Activated naive CD4-positive, alpha-beta T cell treated with anti-CD3 and anti-CD28 coated beads, Interleukin-2, amount 50 U/mL, for 16 hours (primary cell): ENCODE measurements at places on chromosomes 11 and 22.

- DNase-seq: no peak
These were observed 2.9 kb downstream of the MIOX start for GRCh38 chr22:50489363-50490243.

DNA sequence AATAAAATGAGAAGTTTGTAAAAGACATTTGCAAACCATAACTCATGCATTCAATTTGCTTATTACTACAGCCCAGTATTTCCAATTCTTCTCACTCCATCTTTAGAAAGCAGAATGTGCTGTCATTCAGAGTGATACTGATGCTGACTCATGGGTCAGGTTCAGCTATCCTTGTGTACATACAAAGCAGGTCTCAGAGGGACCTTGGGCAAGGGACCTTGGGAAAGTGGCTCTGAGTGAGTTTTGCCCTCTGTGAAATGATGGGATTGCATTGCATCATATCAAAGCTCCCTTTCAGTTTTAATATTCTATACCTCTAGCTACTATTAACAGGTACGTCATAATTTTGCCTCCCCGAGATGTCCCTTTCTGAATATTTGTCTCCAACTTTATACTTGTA, 848.7 kb downstream of the OPCML start:
- no peak for DNase-seq

DNA sequence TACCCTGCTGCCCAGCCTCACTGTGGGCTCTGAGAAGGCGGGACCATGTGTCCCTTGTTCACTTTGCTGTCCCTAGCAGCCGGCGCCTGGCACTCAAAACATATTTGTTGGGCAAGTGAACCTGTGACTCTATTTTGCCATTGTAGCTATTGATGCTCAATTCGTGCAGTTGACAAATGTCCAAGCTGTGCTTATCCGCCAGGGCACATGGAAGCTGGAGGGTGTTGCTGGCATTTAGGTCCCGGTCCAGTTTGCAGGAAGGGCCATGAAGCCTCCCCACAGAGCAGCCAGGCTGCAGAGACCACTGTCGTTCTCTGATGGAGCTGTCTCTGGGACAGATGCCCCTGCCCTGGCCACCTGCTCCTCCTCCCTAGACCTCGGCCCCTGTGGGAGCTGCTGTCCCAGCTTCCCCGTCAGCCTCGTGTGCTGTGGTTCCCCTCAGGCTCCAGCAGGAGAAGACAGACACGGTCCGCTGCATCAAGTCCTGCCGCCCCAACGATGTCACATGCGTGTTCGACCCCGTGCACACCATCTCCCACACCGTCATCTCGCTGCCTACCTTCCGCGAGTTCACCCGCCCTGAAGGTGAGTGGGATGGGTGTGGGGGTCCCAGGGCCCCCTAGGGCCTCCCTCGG, 71.5 kb downstream of the FBLN1 start:
- no peak for DNase-seq

DNA sequence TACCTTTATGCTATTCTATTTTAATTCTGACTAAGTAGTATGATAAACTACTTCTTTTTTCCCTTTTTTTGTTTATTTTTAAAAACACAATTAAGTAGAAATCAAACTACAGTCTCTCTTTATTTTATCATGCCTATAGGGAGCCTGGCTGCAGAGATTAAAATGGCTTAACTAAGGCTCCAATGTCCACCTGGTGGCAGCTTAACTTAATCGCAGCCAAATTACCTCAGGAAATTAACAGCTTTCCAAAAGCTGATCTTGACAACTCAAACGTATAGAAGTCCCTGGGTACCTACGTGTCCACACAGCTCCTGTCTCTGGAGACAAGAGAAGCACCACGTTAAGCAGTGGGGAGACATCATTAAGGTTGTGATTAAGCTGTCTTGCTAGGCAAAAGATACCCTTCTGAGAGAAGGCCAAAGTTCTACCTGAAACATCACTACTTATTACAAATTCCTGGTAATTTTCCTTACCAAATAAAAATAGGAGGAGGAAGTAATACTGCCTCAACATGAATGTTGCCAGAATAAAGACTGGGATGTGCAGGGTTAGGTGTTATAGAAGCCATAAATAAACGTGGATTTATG, 63.2 kb upstream of the SNX19 start:
- no peak for DNase-seq

DNA sequence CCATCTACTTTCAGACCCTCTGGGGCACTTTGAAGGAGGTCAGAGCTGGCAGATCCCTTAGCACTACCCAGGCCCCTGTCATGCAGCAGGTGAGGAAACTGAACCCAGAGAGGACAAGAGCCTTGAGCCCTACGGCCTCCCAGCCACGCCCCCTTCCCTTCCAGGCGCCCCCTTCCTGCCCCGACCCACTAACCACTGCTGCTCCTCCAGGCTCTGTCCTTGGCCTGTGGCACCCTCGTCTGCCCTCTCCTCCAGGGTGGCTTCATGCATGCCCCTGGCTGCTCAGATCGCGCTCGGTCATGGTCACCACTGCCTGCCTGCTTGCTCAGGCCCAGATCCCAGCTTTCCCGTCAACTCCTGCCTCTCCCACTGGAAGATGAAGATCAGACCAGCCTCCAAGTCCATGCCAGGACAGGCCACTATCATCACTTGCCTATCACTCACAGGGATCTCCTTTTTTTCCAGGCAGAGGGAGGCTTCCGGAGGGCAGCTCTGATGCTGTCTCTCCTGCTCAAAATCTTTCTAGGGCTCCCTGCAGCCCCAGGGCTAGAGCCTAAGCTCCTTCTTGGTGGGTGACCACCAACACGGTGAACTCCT, 30.7 kb downstream of the ELFN2 start:
- DNase-seq: no peak

DNA sequence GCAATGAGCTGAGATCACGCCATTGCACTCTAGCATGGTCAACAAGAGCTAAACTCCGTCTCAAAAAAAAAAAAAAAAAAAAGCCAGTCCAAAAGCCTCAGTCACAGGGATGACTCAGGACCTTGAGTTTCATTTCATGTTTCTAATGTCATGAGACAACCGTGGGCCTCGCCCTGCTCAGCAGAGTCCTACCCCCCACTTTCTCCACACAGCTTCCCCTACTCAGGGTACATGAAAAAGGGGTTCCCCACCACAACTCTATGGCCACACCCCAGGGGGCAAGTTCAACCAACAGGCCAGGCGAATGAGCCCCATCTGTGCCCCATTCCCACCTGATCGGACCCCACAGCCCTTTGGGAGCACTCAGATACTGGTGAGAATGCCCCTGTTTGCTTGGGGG, 24.3 kb upstream of the ADA2 start:
- no peak for DNase-seq

GRCh38 chr11:36567694-36568093, at the start of gene RAG1:
Gene RAG1 (plus strand): TSS chr11:36568007. CDS start chr11:36573305, 5,298 bp downstream.
- DNase-seq: no peak

DNA sequence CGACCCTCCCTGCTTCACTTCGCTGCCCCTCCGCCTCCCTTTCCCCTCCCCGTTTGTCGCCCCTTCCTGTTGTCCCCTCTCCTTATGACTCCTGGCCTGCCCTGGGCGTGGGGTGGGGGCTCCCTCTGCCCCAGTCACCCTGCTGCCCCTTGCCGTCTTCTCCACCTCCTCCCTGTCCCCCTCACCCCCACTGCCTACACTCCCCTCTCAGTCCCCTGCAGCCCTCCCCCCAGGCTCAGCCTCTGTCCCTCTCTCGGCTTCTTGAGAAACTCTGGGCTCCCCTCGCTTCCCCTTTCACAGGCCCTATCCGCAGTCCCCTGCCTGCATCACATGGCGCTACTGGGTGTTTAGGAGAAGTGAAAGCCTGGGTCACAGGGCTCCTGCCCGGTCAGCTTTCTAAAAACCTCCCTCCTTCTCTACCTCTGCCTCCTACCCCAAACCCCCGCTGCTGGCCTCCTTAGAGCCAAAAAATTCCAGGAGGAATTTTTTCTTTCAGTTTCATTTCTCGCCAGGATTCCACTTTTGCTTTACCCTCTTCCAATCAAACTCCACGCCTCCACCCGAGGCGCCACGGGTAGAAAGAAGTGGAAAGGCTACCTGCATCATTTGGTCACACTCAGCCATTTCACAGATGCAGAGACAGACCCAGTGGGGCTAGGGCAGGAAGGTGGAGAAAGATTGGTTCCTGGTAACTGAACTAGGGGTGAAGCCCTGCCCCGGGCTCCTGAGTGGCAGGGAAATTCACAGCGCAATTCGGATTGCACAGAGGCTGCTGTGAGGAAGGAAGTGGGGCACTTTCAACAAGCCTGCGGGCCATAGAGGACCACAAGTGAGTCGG, at the start of gene SLC15A3:
TSS of gene SLC15A3 (minus strand) at position 273 of the 838 bp plus-strand sequence. CDS start 625 bp downstream, outside the sequence.
- DNase-seq: peak; percentile 32

DNA sequence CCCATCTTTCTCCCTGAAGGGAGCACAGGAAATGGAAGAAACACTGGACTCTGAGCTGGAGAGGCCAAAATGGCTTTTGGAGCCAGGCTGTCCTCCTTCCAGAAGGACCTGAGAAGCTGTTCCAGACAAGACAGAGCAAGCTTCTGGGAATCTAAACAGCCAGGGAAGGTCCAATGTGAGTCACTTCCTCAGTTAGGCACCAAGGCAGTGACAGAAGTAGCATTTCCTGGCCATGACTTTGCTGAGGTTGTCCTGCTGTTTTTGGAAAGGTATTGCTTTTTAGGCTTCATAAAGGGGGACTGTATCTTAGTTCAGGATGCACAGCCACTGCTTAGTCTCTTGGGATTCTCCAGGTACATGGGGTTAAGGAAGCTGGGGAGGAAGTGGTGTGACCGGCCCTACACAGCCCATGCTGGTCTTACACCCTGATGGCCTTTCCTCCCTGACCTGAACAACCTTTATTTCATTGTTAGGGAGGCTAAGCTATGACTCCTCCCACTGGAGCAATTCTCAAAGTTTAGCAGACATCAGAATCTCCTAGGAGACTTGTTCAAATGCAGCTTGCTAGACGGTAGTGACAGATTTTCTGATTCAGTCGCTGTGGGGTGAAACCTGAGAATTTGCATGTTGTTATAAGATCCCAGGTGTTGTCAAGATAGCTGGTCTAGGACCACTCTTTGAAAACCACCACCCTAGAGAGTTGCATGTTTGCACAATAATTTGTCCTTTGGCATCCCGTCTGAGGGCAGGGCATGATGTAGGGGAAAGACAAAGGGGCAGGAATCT, 6.8 kb upstream of the INSC start:
- no peak for DNase-seq

DNA sequence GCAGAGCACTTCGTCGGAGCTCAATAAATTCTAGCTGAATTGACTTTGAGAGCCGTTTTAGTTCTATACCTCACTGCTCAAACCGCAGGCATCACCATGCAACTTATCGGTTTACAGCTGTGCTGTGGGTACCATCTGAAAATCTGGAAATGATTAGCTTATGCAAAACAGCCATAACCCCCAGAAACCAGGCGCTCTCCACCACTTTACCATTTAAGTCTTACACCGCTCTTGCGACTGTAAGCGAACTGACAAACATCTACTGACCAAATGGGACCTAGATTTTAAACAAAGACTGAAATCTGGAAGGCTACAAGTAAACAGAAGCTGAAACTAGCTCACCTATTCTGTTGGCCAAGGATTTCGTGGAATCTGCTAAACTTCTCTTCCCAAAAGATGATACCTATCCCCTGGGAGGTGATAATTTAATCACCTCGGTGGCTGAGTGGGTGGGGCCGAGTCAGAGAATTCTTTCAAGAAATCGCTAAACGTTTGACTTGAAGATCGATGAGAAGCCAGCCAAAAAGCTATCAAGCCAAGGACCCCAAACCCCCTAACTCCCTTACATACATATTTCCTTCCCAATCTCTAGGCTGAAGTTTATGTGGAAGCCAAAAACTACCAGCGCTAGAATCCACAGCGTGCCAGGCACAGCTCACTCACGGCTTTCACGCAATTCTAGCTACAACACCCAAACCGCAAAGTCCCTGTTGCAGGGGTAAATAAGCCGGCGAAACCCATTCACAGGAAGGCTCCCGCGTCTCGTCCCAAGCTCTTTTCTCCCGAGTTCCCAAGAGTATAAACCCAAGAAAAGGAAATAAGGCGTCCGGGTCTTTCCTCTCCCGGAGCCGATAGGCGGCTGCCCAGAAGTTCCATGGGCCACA, 644 bp downstream of the SPTY2D1 start:
- DNase-seq: no peak

- DNase-seq: no peak
These were observed 18.1 kb downstream of the SMARCB1 start for GRCh38 chr22:23804781-23805291.

GRCh38 chr11:11389238-11389637, 36.2 kb upstream of the CSNK2A3 start:
- no peak for DNase-seq

DNA sequence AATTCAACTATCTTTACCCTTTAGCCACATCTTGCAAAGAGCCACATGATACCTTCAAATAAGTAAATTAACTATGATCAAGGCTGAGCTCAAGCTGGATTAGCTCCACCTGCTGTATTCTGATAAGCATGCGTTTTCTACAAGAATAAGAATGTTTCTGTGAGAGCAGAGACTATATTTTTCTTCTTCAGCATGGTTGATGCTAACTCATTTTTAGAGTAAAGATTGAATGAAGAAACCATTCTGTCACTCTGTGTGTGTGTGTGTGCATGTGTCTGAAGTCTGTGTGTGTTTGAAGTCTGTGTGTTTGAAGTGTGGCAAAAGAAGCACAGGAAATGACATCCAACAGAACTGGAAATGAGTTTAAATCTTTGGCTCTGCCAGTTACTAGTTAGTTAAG, 12.0 kb upstream of the LAYN start:
- no peak for DNase-seq

GRCh38 chr11:12189543-12190235, 79.3 kb downstream of the MICAL2 start:
- DNase-seq: no peak

DNA sequence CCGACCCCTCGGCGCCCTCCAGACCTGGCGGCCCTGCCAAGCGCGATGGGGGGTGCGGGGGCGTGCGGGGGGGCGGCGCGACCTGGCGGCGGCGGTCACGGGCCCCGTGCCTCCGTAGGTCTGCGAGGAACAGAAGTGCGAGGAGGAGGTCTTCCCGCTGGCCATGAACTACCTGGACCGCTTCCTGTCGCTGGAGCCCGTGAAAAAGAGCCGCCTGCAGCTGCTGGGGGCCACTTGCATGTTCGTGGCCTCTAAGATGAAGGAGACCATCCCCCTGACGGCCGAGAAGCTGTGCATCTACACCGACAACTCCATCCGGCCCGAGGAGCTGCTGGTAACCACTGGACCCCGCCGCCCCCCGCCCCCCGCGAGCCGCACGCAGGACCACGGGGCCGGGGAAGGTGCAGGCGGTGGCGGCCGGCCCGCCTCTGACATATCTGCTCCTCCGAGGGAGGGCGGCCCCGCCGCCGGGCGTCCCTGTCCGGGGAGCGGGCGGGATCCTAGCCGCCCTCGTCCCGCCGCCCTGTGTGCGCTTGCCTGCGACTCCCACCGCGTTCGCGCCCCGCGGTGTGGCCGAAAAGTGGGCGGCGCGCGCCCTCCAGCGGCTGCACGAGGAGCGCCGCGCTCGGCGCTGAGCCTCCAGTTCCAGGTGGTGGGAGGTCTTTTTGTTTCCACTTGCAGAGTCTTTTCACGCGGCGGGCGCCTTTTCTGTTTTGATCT, 2.1 kb downstream of the CCND1 start:
- DNase-seq: peak; percentile 85

DNA sequence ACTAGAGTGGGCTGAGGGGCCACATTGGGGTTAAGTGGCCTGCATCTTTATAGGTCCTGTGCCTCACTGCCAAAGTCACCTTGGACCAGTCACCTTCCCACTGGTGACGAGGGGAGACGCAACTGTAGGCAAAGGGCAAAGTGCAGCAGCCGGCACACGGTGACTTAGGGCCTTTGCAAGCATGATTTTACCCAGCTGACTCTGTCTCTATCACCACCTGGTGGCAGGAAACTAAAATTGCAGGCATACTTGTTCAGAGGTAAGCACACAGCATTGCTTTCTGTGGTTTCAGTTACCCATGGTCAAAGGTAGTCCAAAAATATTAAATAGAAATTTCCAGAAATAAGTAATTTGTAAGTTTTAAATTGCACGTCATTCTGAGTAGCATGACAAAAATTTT, 1164.4 kb downstream of the BRD1 start:
- no peak for DNase-seq

GRCh38 chr11:74272276-74272675, 39.2 kb downstream of the P4HA3 start:
- DNase-seq: no peak
